ENCODE measurements at places on chromosomes 11 and 22. TPM values are rescaled to one million over a fixed set of nuclear protein-coding genes. Genes with fewer than 3 reads are reported as not detected.

The C11orf86 gene
- not detected for total RNA-seq

The OR5B17 gene
- not detected for total RNA-seq

The OR10D3 gene
- not detected for total RNA-seq

The DRD2 gene
- not detected for total RNA-seq

DNA sequence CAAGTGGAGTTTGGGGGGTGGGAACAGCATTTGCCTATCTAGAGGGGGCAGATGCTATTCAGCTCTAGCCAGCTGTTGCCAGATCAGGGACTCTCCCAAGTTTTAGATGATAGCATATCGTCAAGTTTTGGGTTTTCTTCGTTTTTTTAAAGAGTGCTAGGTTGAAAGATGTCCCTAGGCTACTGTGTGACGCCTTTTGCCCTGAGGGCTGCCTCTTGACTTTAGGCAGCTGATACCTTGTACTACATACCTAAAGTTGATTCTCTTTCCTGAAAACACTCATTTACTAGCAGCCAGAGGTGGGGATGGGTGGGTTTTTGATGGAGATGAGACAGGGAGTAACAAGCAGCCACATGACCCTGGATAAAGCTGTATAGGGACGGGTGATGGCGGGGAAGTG is 87.1 kb downstream of the ABTB2 start:
- DNase-seq, result no peak

DNA sequence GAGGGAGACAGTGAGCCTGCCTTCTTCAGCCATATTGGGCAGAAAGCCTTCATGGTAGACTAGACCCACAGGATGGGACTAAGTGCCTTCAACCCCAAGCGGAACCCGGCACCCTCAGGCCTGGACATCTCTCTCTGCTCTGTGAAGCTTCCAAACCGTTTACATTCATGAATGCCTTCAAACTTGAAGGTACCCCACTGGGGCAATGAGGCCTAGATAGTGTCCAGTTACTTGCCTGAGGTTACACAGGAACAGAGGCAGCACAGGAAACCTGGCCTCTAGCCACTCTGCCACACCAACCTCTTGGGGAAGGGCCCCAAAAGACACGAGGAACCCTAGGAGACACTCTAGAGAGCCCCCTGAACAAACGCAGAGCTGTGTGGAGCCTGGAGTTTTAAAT is 14.5 kb upstream of the CYP2R1 start:
- no peak for DNase-seq

- DNase-seq, result no peak
These were observed 82.1 kb downstream of the KCNQ1 start for GRCh38 chr11:2526808-2527381.

GRCh38 chr11:128553662-128554362 is 33.5 kb downstream of the ETS1 start:
- peak; percentile 55 for DNase-seq

DNA sequence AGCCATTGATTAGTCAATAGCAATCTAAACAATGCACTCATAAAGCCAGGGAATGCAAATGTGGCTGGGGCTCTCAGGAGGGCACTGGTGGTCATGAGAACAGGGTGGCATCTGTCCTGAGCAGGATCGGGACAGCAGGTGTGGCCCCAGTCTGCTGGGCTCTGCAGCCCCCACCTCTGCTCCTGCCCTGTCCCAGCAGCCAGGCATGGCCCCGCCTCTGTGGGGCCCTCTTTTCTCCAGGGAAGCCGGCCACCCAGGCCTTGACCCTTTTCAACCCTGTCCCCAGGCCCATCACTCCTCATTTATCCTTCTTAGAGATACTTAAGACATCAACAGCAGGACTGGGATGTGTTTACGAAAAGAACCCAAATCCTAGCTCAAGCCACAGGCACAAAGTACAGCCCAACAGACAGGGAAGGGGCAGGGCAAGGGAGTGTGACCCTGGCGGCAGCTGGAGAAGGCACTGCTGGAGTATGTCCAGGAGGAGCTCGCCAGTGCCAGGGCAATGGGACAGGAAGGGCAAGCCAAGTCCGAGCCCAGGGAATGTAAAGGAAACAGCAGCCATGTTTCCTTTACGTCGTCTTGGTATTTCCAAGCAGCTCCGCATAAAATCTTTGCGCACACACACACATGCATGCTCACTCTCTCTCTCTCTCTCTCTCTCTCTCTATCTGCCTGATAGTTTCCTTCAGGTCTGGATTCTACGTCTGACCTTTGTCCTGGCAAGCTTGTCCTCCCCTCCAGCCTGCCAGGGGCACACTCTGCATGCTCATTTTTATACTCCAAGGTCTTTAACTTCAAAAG is 59.9 kb downstream of the DGCR2 start:
- DNase-seq, result no peak

DNA sequence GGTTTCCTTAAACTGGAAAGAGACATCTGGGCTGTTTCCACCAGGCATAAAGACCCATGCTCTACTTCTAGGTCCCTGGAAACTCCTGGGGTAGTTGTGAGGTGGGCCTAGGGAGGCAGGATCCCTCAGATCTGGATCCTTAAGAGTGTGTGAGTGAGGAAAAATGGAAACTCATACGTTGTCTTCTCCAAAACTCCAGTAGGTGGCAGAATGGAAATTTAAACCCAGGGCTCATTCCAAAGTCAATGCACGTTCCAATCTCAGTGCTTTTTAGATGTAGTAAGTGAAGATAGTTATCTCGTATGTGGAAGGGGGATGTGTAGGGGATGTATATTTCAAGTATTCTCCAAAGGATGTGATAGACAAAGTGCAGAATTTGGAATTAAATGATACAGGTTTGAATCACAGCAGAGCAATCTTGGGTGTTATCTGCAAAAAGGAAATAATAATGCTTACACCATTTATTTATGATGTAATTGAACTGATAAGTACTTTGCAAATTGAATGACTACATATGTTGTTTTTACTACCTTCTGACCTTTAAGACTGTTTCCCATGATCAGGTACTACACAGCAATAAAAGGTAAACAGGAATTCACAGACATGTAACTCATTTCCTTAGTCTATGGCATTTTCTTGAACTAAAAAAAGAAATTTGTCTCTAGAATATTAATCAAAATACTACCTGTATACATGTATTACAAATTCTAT is 13.1 kb upstream of the MMP1 start:
- no peak for DNase-seq

GRCh38 chr11:13883042-13883441 is 79.5 kb upstream of the SPON1 start:
- DNase-seq, result no peak

DNA sequence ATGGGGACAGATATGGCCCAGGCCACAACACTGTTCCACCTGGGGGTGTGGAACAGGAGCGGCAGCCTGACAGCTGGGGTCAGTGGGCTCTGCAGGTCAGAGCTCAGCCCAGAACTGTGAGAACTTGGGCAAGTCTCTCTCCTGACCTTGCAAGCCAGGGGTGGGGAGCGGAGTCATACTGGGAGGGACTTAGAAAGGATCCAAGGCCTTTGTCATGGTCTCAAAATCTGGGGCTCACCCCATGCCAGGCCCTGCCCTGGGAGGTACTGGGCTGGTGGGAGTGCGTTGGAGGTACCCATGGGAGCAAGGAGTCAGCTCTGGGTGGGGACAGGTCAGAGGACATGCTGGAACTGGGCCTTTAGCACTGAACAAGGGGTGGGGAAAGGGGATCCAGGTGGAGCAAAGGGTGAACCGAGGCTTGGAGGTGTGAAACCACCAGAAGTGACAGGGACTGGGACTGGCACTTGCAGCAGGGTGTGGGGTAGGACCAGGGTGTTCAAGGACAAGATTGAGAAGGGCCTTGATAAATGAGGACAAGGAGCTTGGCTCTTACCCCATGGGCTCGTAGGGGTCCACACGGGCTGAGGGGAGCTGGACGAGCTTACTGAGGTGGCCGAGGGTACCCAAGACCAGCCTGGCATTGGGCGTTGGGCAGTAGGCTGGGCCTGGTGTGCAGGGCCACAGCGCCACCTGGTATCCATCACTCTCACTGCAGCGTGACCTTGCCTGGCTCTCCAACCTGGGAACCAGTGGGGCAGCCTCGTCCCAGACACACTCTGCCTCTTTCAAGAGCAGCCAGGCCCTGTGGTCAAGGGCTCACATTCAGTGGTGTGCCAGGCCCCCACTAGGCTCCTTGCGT is 7.4 kb upstream of the PMM1 start:
- peak; percentile 49 for DNase-seq

DNA sequence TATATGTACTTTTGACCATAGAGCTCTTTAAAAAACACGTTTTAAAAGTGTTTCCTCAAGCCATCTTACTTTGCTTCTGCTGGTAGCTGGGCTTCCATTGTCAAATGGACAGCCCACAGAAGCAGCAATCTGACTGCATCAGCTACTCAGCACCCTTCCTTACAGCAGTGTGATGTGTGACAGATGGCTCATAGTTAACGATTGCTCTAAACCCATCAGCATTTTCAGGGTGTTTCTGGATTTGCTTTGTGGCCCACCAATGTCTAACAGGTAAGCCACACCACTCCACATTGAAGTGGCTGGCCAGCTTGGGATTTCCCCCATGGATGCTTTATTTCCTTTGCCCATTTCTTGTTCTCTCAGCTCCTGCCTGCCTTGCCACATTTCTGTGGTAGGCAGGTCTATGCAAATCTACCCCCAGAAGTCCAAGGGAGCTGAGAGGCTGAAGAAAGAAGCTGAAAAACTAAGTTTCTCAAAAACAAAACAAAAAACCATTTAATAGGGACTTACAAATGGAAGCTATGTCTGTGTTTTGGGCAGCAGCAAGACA is 7.3 kb upstream of the FAR1 start:
- DNase-seq, result no peak

- DNase-seq, result no peak
These were observed 114.1 kb upstream of the CLPB start for GRCh38 chr11:72548463-72548862.

- DNase-seq, result no peak
These were observed 186.1 kb downstream of the TBC1D22A start for GRCh38 chr22:46948411-46949144.

GRCh38 chr22:38490475-38490874 is 15.6 kb downstream of the DDX17 start:
- DNase-seq, result no peak

GRCh38 chr11:26983645-26984044 is 10.3 kb upstream of the FIBIN start:
- no peak for DNase-seq
